IPS DF 19.7 (cell line): ENCODE measurements at places on chromosomes 5 and 9.

- DNase-seq = no peak
These were observed 25.3 kb downstream of the UBAP1 start for GRCh38 chr9:34203992-34204635.

DNA sequence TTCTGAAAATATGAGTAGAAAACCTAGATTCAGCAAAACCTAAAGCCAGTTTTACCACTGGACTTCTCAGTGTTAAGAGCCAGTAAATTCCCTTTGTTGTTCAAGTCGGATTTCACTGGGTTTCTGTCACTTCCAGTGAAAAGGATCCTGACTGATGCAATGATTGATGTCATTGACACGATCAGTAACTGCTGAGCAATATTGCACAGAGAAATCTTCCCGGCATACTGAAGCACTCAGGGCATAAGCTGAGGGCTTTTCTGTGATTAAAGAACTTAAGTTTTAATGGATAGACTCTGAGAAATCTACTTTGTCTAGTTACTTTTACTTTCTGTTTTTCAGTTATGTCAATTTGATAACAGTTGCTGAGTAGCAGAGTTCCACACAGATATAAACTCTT, 61.9 kb downstream of the DENND1A start:
- DNase-seq = no peak

GRCh38 chr5:147332658-147333057, 97.8 kb downstream of the STK32A start:
- DNase-seq = no peak

DNA sequence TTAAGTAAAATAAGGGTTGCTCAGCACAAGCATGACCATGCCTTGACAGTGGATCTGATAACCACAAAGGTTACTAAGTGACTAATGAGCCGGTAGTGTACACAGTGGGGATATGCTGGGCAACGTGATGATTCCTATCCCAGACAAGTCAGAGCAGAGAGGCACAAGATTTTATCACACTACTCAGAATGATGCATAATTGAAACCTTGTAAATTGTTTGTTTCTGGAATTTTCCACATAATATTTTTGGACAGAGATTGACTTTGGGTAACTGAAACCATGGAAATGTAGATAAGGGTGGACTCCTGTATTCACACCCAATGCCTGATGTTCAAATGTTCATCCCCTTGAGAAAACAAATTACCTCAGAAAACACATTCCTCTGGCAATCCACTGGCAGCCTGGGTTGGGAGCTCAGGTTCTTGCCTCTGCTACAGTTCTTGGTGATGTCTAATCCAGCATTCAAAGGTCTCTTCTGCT, 16.2 kb upstream of the ERAP1 start:
- no peak for DNase-seq

GRCh38 chr5:176748967-176749935, 61.1 kb upstream of the UNC5A start:
- no peak for DNase-seq

- DNase-seq = no peak
These were observed 27.1 kb upstream of the PTGER4 start for GRCh38 chr5:40652441-40653220.

DNA sequence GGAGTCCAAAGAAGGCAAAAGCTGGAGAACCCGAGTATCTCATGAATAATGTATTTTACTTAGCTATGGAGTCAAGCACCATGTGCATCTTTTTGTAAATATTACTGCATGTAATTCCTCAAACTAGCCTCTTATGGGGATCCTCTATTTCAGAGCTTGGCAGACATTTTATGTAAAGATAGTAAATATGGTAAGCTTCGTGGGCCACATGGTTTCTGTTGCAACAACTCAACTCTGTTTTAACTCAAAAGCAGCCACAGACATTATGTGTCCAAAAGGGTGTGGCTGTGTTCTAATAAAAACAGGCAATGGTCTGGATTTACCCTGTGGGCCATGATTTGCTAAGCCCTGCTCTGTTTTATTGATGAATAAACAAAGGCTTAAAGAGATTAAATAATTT, 17.3 kb downstream of the DAPK1 start:
- no peak for DNase-seq
